ENCODE measurements at places on chromosomes 3 and 15.

GRCh38 chr3:171221104-171221503 is 194.6 kb upstream of the SLC2A2 start:
- no peak for ATAC-seq

- no peak for ATAC-seq
Observed at GRCh38 chr15:50813865-50814264, 48.4 kb upstream of the SPPL2A start.

DNA sequence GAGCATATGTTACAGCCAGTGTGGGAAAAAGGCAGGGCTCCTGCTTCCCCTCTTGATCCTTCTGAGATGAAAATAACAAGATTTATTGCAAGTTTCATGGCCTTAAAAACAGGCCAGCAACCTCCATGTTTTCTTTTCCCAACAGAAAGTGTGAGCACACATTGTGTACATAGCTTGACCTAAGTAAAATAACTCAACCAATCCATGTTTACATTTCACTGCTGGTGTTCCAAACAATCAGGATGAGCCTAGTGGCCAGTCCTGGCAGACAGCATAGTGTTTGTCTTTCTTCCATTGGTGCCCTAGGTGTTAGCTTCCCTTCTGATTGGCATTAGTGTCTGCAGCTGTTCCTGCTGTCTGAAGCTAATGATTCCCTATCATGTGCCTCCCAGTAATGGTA is 847.7 kb downstream of the EPHA3 start:
- no peak for ATAC-seq

DNA sequence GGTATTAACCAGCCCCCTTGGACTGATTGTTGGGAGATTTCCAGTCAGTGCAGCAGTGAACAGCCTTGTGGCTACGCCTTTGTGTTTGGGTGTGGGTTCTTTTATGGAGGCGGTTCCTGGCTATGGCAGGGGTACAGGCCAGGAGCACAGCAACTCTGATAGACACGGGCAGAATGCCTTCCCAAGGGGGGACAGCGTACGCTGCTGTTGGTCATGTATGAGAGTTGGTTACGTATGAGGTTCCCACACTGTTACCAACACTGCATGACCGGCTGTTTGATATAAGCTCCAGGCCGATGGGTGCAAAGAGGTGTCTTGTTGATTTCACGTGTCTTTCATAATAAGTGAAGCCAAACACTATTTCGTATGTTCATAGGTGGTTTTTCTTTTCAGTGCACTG is 187.8 kb downstream of the NSMCE3 start:
- no peak for ATAC-seq

- ATAC-seq, result no peak
Observed at GRCh38 chr3:21226086-21226485, 524.9 kb downstream of the ZNF385D start.

- no peak for ATAC-seq
Observed at GRCh38 chr3:62809369-62809768, 65.8 kb downstream of the CADPS start.

DNA sequence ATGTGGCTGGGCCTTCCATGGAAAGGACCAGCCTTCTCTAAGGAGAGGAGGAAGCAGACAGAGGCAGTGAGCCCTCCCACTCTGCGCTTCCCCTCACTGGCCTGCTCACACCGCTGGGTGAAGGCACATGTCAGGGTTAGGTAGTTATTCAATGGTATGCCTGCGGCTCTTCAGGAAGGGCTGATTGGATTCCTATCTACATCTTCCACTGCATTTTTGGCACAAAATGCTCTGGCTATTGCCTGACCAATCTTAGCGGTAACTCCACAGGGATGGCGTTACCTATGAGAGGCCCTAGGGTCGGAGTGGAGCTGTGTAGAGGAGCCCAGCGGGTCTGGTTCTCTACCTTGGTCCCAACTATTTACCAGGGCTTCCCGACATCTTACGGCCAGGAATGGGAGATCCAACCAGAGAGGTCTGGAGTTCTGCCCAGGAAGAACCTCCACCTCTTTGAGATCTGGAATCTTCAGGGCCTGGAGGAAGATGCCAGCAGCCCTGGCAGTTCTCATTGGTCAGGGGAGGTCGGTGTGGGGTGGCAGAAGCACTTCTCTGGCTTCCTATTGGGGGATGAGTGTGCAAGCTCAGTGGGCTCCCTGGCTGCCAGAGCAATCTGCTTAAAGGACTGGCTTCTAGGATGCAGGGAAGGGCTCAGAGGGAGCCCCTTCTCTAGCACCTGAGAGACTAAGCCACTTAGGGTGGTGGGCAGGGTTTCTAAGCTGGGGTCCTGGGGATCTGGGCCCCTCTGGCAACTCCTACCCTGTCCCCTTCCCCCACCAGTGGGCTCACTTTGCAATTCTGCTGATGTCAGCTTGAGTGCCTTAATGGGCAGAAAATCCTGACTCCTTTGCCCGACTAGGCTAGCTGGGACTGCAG is 24.3 kb downstream of the SNX33 start:
- no peak for ATAC-seq

DNA sequence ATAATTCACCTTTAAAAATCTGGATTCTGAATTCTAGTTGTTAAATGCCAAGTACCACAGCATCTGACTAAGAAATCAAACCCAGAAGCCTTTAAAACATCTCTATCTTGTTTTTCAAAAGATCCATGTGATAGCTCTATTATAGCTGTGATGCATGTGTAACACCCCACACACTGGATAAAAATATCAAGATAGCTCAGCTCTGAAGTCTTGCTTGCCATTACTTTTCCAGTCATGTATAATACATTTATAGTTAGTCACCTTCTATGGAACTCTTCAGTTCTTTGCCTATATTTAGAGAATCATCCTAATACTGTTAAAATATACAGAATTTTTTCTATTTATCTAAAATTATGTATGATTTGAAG is 11.6 kb downstream of the ARPP19 start:
- ATAC-seq, result no peak

GRCh38 chr3:67334588-67334987 is 319.8 kb downstream of the SUCLG2 start:
- no peak for ATAC-seq

Data from esophagus mucosa (tissue), 1 donor.